ENCODE measurements at places on chromosomes 1 and 21. TPM values are rescaled to one million over a fixed set of nuclear protein-coding genes. Genes with fewer than 3 reads are reported as not detected.

Gene FAM151A
- not detected for total RNA-seq

Gene OR2L5
- 0.44 TPM for total RNA-seq

Gene MAP3K21
- total RNA-seq: 2.1 TPM

Gene SPATA21
- not detected for total RNA-seq

Gene TDRD5
- total RNA-seq: 0.99 TPM

Gene MX1
- total RNA-seq: 8.1 TPM

Gene ADGRL2
- total RNA-seq: 280 TPM

Gene PALMD
- total RNA-seq: 39.4 TPM

Gene VN1R5
- not detected for total RNA-seq

Gene ADAMTS4
- 5.4 TPM for total RNA-seq

Gene CCNL2
- 314 TPM for total RNA-seq

Gene CENPF
- 35.8 TPM for total RNA-seq

Gene FAM72D
- 0.66 TPM for total RNA-seq

Gene KRTCAP2
- 51.1 TPM for total RNA-seq

Gene TNFAIP8L2
- total RNA-seq: 1.9 TPM

Gene HMCN1
- 20.4 TPM for total RNA-seq

Gene BMP8A
- total RNA-seq: not detected

Gene CAPN2
- total RNA-seq: 87.5 TPM

Gene DIRAS3
- 5.0 TPM for total RNA-seq

Gene LDLRAD1
- not detected for total RNA-seq

Gene TCHH
- total RNA-seq: 0.66 TPM

Gene NEK2
- 13.8 TPM for total RNA-seq

Gene IQCC
- 5.9 TPM for total RNA-seq

Gene TCP10L
- total RNA-seq: 5.5 TPM

Gene SLC30A2
- total RNA-seq: not detected

Gene BATF3
- total RNA-seq: 1.1 TPM

Gene HAO2
- total RNA-seq: not detected

Gene ZNF326
- total RNA-seq: 94.3 TPM

Gene DIO1
- not detected for total RNA-seq

Gene B3GALT5
- 7.9 TPM for total RNA-seq

Gene RNPEP
- 39.5 TPM for total RNA-seq

Gene RORC
- total RNA-seq: 1.6 TPM

Gene FASLG
- total RNA-seq: not detected

Gene CASZ1
- 58.1 TPM for total RNA-seq

Gene CAPN8
- 0.82 TPM for total RNA-seq

Gene OVAAL
- not detected for total RNA-seq

Gene TFF3
- 3.6 TPM for total RNA-seq

Gene RIPK4
- total RNA-seq: 8.8 TPM

Gene WDR64
- total RNA-seq: 1.3 TPM

Gene PTGER3
- total RNA-seq: 4.8 TPM

Gene PKP1
- total RNA-seq: 34.3 TPM

Gene SLC16A4
- 13.6 TPM for total RNA-seq

Gene ARMH1
- 6.7 TPM for total RNA-seq

Gene BMP8B
- total RNA-seq: 6.8 TPM

Gene IVNS1ABP
- 210 TPM for total RNA-seq

Gene SLC6A17
- 60.0 TPM for total RNA-seq

Gene PGLYRP3
- total RNA-seq: not detected

Gene MROH9
- total RNA-seq: not detected

Gene HCN3
- total RNA-seq: 7.4 TPM

Gene POLR3GL
- total RNA-seq: 16.1 TPM

Gene SMIM12
- total RNA-seq: 11.3 TPM

Gene TMEM54
- total RNA-seq: 10.6 TPM
